WTC11 (cell line): ENCODE measurements at places on chromosomes 3 and 15.

- DNase-seq = no peak
Observed at GRCh38 chr15:67805666-67806516, 19.4 kb upstream of the SKOR1 start.

- peak; percentile 71 for DNase-seq
Observed at GRCh38 chr3:99172736-99173657, 271.5 kb upstream of the DCBLD2 start.

GRCh38 chr15:77659350-77660321 lies 26.9 kb upstream of the LINGO1 start:
- DNase-seq = peak; percentile 77

- no peak for DNase-seq
Observed at GRCh38 chr3:128908951-128909350, 29.5 kb downstream of the ACAD9 start.

GRCh38 chr3:195820901-195821300 lies 9.2 kb upstream of the MUC4 start:
- no peak for DNase-seq

- no peak for DNase-seq
Observed at GRCh38 chr3:156230278-156230900, 110.0 kb downstream of the KCNAB1 start.

GRCh38 chr15:43511012-43511885 lies 6.2 kb upstream of the MAP1A start:
- peak; percentile 43 for DNase-seq

DNA sequence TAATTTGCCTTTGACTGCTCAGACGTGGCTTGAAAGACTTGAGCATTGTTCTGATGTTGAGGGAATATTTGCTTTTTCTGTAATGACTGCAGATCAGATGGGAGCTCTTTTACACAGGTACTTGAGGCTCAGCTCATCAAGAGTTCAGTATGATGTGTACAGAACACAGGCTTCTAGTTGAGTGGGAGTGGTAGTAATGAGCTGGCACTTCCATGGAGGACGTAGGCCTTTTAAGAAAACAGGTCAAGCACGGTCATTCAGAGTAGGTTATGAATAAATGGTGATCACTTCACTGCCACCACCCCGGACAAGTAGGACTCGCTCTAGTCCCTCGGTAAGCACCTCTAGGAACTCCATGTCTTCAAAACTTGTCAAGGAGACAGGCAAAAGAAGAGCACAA lies 8.8 kb downstream of the EMC4 start:
- DNase-seq = no peak

GRCh38 chr3:42527368-42527917 lies 25.0 kb downstream of the VIPR1 start:
- DNase-seq = no peak

DNA sequence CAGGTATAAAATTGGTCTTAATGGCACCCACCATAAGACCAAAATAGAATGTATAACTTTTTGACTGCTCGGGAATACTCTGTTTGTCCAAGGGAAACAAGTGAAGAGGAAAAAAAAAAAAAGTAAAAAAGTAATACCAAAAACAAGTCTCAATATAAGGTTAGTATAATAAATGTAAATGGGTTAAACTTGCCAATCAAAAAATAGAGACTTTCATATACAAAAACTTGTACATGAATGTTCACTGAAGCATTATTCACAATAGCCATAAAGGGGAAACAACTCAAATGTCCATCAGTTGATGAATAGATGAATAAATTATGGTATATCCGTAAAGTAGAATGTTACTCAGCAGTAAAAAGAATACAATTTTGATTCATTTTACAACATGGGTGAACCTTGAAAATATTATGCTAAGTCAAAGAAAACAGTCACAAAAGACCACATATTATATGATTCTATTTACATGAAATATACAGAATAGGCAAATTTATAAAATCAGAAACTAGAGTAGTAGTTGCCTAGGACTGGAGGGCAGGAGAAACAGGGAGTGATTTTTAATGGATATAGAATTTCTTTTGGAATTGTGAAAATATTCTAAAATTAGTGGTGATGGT lies 39.6 kb upstream of the FGD5 start:
- no peak for DNase-seq

DNA sequence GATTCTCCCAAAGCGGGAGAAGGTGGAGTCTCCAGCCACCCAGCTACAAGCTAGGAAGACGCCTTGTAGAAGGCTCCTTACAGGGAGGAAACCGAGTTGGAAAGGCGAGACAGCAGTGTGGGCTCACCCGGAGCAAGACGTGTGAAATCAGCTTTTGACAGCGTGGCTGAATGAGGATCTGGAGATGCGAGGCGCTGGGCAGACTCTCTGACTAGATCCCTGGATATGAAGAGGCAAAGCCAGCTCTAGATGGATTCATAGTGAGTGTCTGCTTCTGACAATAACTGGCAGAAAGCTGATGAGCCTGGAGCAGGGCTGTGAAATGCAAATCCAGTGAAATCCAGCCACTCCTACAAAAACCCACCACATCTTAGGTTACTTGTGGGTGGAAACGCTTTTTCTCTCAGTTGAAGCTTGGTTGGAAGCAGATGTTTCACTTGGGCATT lies 41.0 kb downstream of the GOLGA6A start:
- DNase-seq = no peak

- no peak for DNase-seq
Observed at GRCh38 chr3:185330644-185331043, 32.3 kb upstream of the MAP3K13 start.

- no peak for DNase-seq
Observed at GRCh38 chr3:126398423-126399350, 4.0 kb downstream of the CFAP100 start.

- no peak for DNase-seq
Observed at GRCh38 chr3:180523040-180523439, 78.9 kb upstream of the TTC14 start.

DNA sequence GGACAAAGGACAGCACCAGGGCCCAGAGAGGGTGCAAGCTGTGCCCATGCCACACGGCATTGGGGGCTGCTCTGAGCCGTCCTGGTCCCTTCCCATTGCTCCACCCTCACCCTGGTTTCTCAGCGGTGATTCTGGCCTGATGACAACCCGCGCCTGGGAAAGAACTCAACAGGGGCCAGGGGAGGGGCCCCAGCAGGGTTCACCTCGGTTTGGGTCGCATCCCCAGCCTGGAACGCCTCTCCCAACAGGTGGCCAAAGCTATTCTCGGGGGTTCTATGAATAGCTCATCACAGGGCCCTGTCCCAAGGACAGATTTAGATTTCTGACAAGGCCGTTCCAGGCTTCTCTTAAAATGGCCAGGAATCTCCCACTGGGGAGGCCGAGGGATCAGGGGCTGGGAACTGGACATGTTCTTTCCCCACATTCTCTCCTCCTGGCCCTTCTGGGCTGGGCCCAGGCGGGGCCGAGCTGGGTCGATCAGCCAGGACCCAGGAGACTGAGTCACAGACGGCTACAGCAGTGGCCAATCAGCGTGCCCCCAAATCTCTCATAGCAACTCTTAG lies 17.9 kb downstream of the GRIP2 start:
- DNase-seq = no peak

- DNase-seq = peak; percentile 81
Observed at GRCh38 chr3:115512565-115513415, 110.5 kb upstream of the GAP43 start.
